ENCODE measurements at places on chromosomes 5 and 9.

- peak; percentile 90 for DNase-seq
Observed at GRCh38 chr9:105244003-105244733, at the start of gene SLC44A1. Gene SLC44A1, plus strand, starts transcription at chr9:105244651. Its CDS starts 218 bp downstream, at chr9:105244869.

DNA sequence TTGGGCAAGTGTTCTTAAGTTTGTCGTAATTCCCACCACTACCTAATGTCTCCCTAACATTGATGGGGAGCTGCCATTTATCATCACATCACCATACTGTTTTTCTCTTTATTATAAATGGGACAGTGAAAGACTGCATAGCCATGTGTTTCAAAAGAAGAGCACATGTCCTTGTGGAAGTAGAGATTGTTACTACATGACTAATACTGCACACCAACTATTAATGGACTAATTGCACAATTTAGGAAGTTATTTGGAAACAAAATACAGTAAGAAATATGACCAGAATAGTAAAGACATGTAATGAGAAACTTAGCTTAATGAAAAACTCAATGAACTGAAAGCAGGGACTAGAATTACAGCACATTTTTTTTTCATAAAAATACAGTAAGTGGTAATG is 12.0 kb upstream of the ELOVL7 start:
- DNase-seq, result no peak

DNA sequence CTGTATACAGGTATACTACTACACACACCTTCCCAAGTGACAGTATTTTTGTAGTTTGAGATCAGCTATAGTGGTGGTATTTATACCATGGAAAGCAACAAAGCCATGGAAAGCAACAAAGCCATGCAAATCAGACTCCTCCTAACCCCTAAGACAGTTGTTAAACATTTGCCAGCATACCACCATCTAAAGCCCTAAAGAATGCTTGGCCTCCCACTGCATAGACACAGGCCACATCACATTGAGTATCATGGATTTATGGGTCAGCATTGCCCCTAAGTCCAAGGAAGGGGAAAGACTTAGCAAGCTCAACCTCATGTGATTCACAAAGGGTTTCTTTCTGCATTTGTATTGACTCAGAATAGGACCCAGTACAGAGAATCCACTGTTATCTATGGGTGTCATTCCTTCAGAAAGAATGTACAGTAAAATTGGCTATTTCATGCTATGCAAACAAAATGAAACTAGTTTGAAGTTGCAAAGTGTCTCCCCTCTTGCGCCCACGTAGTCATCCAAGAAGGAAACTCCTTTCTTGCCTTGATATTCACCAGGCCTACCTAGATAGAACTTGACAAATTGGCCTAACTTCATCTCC is 70.4 kb upstream of the IQGAP2 start:
- no peak for DNase-seq

- DNase-seq, result no peak
Observed at GRCh38 chr9:77981332-77981731, 50.3 kb downstream of the GNAQ start.

- no peak for DNase-seq
Observed at GRCh38 chr5:167219298-167219697, 1072.1 kb upstream of the WWC1 start.

DNA sequence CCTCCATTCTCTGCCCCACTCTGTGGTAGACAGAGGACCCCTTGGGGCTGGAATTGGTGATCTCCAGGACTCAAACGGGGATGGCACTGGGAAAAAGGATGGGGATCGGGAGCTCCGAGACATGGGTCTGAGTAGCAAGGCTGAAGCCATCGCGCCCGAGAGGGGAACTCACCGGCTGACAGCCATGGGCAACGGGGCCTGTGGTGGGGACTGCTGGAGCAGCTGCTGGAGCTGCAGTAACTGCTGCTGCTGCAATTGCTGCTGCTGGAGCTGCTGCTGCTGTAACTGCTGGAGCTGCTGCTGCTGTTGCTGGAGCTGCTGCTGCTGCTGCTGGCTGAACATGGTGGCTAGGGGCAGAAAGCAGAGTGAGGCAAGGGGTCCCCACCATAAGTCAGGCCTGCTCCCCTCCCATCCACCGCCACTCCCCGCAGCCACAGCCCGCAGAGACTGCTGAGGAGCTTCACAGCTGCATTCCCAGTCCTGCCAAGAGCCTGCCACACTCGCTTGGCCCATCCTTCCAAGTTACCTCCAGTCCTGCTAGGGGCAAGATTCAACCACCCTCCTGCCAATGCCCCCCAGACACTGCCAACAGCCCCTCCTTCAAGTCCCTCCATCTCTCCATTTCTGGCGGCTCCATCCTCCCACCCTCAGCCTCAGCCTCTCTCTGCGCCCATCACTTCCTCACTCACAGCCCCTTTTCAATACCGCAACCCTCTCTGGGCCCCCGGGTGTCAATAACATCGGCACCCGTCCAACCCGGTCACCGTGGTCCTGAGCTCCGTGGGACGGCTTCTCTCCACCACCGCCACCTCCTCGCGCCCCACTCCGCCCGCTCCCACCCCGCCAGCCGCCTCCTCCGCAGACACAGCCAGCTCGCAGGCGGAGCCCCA is 611 bp downstream of the CIZ1 start:
- DNase-seq, result no peak

DNA sequence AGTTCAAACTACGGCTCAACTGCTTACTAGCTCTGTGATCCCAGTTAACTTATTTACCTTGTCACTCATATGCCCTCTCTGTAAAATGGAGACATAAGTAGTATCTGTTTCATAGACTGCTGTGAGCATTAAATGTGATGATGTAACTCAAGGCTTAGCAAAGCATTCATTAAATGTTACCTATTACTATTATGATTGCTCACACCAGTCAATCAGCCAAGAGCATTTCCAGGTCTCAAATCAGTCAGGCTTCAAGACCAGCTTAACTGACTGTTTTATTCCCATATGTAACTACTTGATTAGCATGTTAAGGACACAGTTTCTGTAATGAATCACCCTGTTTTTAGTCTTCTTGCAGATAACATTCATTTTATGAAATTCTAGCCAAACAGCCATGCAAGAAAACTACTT is 413.3 kb downstream of the MLLT3 start:
- peak; percentile 19 for DNase-seq

All from activated T-cell treated with anti-CD3 and anti-CD28 coated beads, Interleukin-2, amount 50 U/mL, for 72 hours (primary cell).